NCI-H345 (cell line): ENCODE measurements at places on chromosomes 5 and 9.

GRCh38 chr5:17436761-17437221 lies 61.2 kb upstream of the TAF11L2 start:
- DNase-seq: no peak

GRCh38 chr9:134899818-134900217 lies 17.9 kb downstream of the FCN1 start:
- DNase-seq: no peak

DNA sequence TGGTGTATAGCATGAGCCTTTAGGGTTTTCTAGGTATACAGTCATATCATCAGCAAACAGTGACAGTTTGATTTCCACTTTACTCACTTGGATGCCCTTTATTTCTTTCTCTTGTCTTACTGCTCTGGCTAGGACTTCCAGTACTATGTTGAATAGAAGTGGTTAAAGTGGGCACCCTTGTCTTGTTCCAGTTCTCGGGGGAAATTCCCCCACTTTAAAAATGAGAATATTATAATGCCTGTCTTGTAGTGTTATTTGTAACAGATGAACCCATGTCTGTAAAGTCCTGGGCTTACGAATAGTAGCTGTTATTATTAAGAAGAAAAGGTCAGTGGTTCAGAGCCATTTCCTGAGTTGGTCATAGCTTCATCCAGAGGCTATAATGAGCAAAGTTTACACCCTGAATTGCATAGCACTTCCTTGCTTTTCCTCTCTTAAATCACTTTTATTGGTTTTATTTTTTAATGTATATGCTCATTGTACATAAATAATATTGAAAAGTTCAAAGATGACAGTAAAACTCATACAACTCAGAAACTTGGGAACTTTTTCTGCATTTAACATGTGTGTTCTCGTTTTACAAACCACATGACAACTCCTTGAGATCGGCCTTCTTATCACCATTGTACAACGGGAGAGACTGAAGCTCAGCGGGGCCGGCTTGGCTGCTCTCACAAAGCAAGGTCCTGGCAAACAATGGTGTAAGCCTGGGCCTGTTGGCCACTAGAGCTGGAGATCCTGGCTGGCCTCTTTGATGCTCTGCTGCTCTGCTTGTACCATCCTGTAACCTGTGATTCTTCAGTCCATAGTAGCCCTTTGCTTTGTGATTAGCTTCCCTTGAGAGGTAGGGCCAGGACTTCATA lies 85.2 kb downstream of the CYFIP2 start:
- no peak for DNase-seq

- DNase-seq: peak; percentile 82
Measured at GRCh38 chr9:101449071-101449721, 13.6 kb upstream of the ALDOB start.

DNA sequence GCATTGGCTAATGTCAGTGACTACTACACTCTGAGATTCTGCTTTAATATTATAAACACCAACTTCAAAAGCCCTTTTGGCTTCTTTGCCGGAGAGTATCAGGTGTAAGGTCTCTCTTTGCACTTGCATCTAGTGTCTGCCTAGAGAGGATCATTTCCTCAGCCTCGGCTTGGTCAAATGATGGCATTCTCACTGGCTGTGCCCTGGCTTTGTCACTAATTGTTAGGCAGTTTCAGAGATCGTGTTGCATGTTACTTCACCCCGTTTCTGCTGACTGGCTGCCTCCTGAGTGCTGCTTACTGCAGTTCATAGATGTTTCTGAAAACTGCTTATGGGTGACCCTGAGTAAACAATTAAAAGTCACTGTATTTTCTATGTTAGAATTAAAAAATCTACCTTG lies 48.8 kb downstream of the SLC1A3 start:
- no peak for DNase-seq

DNA sequence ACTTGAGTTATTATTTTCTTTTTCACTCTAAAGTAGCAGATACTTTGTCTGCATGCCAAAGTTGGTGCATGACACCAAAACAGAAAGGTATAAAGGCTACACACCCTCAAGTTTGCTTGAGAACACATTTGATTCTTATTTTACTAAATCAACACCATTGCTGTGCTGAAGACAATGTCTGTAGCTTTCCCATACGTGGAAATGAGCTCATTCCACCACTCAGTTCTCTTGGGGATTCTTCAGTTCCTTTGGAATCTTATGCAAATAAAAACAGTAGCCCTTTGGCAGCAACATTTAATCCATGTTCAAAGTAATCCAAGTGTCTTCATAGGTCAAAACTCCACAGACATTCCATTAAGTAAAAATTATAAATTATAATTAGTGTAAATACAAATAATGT lies 264.9 kb downstream of the TLE1 start:
- DNase-seq: no peak

GRCh38 chr9:136090056-136090735 lies 4.9 kb downstream of the NACC2 start:
- no peak for DNase-seq

- no peak for DNase-seq
Measured at GRCh38 chr5:54766748-54767147, 218.6 kb downstream of the ESM1 start.

- no peak for DNase-seq
Measured at GRCh38 chr9:114497236-114497635, 8.0 kb downstream of the WHRN start.

DNA sequence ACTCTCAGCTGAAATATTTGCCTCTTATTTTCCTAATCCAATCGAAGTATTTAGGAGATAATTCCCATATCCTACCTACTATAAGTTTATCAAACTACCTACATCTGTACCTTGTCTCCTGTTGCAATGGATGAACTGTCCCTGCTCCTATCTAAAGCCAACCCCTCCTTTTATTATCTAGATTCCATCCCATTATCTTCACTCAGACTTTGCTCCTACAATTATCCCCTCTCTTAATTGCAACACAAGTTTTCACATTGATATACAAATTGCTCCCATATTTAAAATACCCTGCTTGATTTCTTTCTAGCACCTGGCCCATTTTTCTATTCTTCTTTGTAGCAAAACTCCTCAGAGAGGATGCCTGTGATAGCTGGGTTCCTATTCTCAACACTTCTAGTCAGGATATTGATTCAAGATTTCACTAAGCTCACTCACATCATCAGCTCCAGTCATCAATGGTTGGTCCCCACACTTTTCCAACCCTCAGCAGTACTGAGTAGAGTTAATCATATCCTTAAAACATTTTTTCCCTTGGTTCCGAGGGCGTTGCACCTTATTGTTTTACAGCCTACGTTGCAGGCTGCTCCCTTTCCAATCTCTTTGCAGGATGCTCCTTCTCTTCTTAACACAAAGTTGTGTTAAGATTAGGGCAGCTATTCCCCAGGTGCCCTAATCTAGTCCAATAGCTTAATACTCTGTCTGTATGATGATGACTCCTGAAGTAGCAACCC lies 177.8 kb upstream of the PTGER4 start:
- DNase-seq: no peak

DNA sequence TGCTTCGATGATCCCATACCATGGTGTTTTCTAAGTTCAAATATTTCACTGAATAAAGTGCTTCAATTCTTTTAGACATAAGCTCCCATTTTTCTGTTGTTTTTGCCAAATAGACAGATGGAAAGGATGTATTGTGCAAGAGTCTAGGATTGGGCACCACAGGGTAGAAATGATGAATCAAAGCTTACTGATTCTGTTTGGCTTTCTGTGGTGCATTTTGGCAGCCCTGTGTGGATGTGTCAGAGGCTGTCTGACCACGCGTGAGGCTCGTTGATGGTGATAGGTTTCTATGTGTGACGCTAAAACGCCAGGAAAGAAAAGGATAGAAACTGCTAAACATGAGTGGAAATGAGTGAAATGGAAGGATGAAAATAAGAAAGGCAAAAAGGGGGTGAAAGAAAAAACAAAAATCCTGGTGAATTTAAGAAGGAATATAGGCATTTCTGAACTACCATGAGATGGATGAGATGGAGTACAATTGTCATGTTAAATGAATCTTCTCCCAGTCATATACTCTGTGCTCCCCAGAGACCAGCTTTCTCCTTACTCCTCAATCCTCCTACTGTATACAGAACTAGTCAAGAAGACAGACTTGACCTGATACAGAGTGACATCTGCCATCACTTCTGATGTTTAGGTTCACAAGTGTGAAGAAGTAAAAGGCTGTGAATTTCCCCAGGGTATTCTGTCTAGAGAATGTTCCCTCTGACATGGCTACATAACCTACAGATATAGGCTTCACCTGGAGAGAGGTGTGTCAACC lies 54.4 kb downstream of the ANKH start:
- DNase-seq: no peak

GRCh38 chr5:34897646-34898045 lies 17.7 kb downstream of the RAD1 start:
- DNase-seq: no peak

DNA sequence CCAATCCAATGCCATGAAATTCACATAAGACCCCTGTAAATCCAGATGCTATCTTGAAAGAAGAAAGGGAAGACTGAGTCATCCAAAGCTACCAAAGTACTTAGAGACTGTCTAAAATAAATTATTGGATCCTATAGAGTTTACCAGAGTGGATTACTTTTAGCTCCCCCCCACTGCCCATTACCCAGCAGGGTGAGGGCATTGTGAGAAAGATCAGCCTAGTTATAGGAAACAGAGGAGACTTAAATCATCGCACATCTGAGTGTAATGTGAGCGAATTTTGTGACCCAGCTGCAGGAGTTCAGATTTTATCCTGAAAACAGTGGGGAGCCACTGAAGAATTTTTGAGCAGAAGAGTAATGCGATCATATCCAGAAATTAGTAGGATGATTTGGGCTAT lies 1.6 kb upstream of the ENHO start:
- no peak for DNase-seq

DNA sequence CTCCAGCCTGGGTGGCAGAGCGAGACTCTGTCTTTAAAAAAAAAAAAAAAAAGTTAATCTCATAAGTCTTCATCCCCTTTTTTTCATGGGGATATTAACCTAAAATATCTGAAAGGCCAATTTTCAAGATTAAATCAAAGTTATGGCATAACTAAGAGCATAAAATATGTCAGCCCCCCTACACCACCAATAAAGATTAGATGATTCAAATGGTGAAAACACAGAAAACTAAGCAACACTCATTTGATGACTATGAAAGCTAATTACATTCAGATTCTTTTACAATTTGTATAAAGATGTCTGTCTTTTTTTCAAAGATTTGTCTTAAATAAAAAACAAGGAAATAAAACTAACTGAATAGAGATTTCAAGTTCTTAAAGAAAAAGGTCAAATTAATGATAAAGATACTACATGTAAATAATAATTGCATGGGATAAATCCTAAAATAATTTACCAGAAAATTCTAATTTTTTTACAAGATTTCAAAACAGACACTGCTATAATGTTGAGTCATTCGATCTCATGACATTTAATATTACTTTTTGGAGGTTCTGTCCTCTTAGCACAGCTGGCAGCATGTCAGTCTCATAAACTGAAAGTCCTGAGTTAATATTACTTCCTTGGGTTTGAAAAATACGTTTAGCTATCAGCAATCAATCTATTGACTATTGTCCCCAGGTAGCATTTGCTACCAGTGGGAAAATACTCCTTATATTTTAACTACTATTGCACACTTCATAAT lies 112.9 kb downstream of the KIAA0825 start:
- DNase-seq: no peak

DNA sequence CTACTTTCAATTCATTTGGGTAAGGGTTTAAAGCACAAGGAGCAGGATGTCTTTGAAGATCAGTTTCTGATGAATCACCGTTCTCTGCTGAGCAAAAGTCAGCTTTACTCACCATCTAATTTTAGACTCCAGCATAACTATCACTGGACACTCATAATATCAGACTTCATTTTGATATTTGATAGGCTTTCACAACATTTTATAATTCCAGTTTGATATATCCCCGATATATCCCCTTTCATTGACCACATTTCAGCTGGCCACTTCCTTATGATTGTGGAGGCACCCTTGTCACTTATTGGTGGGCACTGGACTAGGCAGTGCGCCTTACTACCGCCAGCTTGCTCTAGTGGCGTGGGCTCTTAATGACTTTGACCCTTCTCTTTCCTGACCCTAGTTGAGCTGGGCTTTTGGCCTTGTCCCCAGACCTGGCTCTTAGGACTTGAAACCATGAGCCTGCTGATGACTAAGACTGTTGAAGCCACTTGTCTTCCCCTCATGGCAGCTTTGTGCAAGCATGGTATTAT lies 46.8 kb downstream of the CYSTM1 start:
- no peak for DNase-seq

- no peak for DNase-seq
Measured at GRCh38 chr5:133421394-133421793, 190.9 kb downstream of the FSTL4 start.

GRCh38 chr5:131749723-131750470 lies 46.9 kb downstream of the FNIP1 start:
- DNase-seq: no peak

GRCh38 chr9:21016701-21017491 lies 14.5 kb downstream of the HACD4 start:
- no peak for DNase-seq

- no peak for DNase-seq
Measured at GRCh38 chr9:115400796-115401195, 282.8 kb upstream of the TNC start.

GRCh38 chr9:69252436-69252835 lies 72.6 kb upstream of the ENTREP1 start:
- DNase-seq: no peak
